Activated naive CD4-positive, alpha-beta T cell treated with Interleukin-2 at 50 U/mL for 16 hours (primary cell): ENCODE measurements at places on chromosomes 11 and 22.

DNA sequence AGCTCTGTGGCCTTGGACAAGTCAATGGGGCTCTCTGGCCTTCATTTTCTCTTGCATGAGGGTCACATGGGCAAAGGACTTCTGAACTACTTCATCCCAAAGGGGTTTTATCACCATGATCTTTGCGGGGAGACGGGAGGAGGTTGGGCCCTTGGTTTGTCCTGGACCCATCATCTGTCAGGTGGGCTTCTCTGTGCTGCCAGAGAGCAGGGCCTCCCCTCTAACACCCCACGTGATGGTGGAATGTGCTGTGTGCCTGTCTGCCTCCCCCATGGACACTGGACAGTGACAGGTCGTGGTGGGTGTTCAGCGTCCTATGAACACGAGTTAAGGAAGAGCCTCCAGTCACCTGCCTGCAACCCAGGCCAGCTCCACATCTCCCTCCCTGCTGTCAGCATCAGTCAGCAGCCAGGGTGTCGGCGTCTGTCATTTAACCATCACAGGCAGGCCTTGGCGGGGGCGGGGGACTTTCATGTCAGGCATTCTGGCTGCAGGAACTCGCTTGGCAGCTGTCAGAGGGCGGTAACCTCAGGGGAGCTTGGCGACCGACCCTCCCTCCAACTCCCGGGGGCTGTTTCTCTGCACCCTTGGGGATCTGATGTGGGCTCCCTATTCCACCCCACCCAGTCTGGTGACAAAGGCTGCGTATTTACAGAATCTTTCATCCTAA, 2.6 kb upstream of the SUN2 start:
- DNase-seq, result peak; percentile 78

GRCh38 chr11:68584097-68584496, 100.2 kb upstream of the GAL start:
- DNase-seq, result peak; percentile 55

- DNase-seq, result no peak
Measured at GRCh38 chr11:1396375-1396841, 6.7 kb downstream of the BRSK2 start.

DNA sequence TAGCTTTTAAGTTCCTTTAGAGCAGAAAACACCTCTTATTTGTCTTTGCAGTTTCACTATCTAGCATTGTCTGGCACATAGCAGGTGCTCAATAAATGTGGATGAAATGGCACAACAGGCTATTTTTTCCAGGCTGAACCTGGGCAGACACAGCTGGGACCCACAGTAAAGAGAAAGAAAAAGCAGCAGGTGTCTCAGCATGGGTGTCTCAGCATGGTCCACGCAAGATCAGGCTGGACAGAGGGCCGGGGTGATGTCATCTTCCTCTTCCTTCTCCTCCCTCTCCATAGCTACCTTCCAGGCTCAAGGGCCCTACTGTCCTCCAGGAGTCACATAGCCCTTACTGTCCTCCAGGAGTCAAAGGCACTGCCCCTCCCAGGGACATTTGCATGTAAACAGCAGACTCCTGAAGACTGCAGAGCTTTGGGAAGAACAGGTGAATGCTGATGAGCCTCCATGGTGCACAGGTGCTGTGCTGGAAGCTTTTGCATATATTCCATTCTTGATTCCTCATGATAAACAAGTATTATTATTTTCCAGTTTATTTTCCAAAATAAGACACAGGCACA, 65.2 kb downstream of the DSCAML1 start:
- DNase-seq, result no peak

- DNase-seq, result no peak
Measured at GRCh38 chr22:29302681-29303465, 3.6 kb upstream of the GAS2L1 start.

DNA sequence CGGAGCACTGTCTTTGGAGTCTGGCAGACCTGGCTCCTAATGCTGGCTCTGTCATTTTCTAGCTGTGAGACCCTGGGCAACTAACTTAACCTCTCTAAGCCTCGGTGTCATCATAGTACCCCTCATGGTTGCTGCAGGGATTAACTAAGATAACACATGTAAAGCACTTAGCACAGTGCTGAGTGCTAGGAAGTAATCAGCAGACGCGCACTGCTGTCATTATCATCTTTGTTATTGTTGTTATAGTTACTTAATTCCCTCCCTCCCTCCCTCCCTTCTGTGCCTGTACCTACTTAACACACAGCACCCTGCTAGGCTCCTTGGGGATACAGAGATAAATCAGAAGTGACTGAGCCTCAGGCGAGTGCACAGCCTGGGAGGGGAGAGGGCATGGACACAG, 104.7 kb upstream of the PITPNB start:
- no peak for DNase-seq

DNA sequence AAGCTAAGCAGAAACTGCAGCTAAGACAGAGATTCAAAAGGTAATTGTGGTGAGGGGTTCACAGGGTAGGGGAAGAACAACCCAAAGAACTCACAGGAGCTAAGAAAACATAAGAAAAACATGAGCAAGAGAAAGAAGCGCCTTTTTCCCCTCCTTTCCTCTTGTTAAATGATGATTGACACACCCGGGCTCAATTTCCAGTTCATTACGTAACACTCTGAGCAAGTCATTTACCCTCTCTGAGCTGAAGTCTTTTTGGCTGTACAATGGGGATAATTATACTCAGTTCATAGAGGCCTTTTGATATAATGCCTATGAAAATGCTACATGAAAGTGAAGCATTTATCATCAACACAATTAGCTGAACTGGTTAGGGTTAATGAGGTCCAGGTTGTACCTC, 17.2 kb downstream of the LRP4 start:
- DNase-seq, result no peak

- no peak for DNase-seq
Measured at GRCh38 chr11:108025387-108026080, 16.8 kb downstream of the CUL5 start.

GRCh38 chr22:41905411-41906202, 9.3 kb downstream of the SHISA8 start:
- DNase-seq, result no peak

DNA sequence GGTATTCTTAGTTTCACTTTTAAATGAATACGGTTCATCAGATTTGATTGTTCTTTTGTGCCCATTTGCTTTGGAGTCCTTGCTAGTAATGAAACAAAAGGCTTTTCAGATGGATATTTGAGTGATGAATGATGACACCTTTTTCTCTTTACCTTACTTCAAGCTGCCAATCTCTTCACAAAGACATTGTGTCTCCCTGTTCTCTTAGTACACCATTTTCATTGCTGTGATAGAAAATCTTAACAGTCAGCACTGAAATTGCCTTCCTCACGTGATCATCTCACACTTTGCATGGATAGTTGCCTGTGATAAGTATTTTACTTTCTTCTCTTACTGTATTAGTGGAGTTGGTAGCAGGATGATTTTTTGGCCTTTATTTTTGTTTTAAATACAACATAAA, 396.6 kb downstream of the NELL1 start:
- DNase-seq, result no peak

- no peak for DNase-seq
Measured at GRCh38 chr22:46443850-46444389, 93.5 kb downstream of the CELSR1 start.

DNA sequence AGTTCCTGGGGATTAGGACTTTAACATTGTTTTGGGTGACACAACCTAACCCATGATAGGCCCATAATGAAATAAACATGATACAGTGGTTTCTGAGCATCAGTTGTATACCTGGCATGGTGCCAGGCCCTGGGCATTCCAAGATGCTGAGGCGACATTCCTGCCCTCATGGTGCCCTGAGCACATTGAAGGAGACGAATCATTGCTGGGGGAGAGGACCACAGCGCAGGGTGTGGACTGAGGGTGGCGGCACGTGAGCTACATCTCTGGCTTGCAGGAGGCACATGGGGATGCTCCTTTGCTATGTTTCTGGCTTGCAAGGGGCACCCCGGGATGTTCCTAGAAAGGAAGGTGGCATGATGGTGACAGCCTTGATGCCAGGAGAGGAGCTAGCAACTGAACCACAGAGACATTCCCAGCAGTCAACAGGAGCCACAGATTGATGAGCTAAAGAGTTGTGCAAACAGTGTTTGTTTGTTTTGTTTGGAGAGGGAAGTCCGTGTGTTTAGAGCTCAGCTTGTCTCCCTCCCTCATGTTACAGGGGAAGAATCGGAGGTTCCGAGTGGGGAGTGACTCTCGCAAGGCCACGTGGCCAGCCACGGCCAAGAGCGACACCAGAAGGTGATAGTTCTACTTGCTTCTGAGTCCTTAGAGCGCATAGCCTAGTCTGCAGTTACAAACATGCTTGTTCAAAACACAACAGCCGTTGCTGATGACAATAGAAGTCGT, 106.4 kb downstream of the MIAT start:
- DNase-seq, result no peak
